Liver (tissue), 10 donors: ENCODE measurements at places on chromosomes 12 and 14.

DNA sequence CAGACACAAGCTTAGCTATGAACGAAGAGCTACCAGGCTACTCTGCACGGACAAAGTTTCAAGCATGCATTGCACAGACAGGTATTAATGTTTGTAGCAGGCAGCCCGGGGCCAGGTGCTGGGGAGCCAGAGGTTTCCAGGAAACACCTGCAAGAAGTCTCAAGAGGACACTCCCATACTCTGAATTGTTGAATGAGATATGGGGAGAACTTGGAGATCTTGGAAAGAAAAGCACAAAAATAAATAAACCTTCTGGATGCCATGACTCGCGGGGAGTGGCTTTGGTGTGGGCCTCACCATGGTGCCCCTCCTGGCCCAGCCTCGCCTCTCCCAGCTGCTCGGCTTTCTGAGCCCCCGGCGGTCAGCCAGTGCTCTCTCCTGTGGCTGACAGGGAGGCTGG, 186.8 kb downstream of the TTC7B start:
- DNase-seq = no peak

- no peak for DNase-seq
These were observed 164.8 kb downstream of the DUSP6 start for GRCh38 chr12:89187507-89187906.

- no peak for DNase-seq
These were observed 26.3 kb downstream of the SLC38A1 start for GRCh38 chr12:46242569-46242968.

GRCh38 chr14:58832095-58832521, 194.3 kb downstream of the DACT1 start:
- no peak for DNase-seq

- no peak for DNase-seq
These were observed 189.7 kb downstream of the ETV6 start for GRCh38 chr12:11839091-11839641.

DNA sequence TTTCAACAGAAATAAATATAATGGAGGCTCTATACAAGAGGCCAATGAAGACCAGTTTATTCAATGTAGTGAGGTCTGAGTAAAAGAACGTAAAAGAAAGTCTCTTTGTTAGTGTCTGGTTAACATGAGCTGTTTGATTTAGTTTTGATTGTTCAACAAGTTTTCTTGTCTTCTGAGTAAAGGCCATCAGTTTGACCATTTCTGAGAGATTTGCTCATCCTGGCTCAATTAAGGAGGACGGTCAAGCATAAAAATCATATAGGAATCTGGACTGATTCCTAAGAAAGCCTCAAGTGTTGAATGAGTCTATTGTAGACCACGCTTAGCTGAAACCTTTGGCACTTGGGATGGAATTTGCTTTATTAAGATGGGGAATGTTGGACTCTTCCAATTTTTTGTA, 32.5 kb upstream of the FGF23 start:
- no peak for DNase-seq

DNA sequence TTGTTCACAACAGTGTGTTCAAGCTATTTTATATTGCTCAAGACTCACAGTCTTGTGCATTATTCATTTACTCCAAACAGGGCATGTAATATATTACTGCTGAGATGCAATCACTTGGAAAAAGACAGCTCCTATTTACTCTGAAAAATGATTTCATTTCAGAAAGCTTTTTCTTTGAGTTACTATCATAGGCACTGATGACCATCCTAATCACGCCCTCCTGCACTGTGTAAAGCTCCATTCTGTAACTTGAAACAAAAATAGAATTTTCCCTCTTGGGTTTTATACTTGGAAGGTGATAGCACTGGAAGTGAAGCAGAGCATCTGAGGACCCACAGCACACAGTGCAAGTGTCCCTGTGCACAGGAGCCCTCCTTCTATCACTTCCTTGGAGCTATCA, 55.6 kb downstream of the RTN1 start:
- no peak for DNase-seq

DNA sequence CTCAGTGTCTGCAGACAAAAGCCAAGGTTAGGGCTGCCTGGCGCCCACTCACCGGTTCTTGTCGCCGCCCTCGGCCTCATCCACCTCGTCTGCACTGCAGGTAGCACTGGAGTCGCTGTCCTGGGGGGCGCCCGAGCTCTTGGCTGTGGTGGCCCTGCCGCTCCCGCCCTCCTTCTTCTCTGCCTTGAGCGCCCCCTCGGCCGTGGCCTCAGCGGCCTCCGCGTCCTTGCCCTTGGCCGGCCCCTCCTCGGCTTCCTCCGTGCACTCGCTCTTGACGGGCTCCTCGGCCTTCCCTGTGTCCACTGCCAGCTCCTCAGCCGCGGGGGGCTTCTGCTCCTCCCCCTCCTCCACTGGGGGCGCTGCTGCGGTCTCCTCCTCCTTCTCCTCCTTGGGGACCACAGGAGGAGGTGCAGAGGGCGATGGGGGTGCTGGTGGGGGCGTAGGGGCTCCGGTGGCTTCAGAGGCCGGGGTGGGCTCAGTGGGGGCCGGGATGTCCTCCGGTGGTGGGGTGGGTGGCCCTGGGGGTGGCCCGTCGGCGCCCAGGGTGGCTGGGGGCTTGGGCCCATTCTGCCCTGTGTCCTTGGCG, 77.2 kb downstream of the RFLNA start:
- no peak for DNase-seq

DNA sequence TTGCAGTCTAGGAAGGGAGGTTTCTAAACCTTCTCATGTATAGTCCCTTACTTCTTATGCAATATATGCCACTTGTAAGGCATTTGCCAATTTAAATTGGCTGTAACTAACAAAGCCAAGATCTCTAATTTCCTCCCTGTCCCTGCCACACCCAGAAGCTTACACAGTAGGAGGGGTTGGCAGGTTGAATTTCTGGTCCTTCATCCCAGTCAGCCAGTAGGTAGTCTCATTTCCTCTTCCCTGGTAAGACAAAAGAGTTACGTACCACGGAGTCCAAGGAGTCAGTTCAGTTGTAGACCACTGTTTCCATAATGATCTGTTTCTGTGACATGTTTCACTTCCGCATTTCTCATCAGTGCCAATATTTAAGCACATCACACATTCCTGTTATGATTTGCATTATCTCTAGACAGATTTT, 47.0 kb upstream of the PLBD1 start:
- no peak for DNase-seq

DNA sequence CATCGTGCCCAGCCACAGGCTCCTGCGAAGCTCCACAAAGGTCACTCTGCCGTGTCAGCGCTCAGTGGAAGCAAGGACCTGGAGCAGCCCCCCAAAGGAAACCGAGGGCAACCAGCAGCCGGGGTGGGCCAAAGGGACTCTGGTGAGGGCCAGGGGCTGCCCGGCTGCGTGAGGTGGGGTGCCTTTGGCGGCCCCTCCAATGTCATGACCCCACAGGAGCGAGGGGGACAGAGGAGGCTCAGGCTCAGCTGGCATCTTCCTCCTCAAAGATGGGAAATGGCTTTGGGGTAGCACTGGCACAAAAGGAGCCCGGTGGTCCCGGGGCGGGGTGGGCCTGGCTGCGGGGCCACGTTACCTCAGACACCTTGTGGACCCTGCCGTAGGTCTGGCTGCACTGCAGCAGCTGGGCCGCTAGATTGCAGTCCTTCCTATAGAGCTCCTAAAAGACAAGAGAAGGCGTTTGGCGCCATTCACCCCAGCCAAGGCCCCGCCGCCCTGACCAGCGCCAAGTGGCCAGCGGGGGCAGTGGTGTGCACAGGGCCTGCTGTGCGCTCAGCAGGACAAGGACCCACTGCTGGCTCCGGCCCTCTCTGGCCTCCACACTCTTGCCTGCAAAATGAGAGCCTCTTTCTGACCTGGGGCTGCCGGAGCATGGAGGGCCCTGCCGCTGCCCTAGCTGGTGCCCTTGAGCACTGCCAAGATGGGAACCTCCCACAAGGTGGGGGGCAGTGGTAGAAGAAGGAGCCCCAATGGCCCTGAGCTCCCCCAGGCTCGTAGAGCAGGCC, 46.9 kb downstream of the BEGAIN start:
- no peak for DNase-seq

- no peak for DNase-seq
These were observed 44.9 kb downstream of the DERA start for GRCh38 chr12:15956010-15956409.

DNA sequence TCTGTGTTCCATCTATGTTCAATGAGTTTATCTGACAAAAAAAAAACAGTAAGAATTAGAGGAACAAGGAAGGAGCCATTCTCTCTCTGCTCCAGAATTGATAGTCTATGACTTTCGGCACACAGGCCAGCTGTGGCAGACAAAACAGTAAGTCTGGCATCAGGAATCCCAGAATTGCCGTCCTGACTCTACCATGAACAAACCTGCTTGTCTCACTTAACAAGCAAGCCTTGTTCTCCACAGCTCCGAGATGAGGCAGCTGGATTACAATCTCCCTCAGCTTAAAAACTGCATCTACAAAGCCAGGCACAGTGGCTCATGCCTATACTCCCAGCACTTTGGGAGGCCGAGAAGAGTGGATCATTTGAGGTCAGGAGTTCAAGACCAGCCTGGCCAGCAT, 153.6 kb upstream of the TMCC3 start:
- no peak for DNase-seq

DNA sequence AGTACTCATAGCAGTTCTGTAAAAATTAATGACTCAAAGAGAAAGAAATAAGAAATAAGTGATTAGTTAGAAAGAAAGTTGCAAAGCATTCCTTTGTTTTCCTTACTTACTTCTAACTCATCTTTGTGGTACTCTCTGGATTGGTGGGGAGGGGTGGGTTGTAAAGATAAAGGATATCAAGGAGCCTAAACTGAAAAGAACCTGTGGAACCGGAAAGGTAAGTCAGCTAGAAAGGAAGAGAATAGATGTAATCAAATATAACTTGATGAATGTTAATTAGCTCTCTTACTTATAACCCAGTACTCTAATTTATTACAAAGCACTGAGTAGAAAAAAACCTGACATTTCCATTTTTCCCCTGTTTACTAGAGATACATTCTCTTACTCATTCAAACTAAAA, 37.5 kb upstream of the KRR1 start:
- DNase-seq = no peak

DNA sequence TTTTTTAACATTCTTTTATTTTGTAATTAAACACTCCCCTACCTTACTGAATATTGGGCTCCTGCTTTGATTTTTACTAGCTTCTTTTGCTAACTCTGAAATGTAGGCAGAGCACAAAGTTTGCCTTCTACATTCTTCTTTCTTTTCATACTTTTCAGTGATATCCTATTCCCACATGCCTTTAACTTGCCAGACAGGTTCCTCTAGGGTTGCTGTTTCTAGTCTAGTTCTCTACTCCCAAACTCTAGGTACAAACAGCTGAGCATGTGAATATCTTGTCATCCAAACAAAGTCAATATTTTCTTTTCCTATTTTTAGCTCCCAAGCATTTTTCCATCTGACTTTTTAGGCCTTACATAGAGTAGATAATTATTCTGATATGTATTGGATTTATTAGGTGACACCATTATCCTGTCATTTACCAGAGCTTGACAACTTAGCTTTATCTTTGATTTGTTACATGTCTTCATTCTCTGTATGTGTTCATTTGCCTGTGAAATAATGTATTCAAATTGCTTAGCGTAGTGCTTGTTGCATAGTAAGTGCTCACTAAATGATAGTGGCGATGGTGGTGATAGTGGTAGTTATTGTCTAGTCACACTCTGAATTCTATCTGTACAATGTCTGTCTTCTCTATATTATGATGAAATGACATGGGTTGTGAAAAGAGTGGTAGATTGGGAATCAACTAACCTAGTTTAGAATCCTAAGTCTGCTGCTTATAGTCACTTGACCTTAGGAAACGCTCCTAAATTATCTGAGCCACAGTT, 73.6 kb upstream of the DNM1L start:
- DNase-seq = no peak

DNA sequence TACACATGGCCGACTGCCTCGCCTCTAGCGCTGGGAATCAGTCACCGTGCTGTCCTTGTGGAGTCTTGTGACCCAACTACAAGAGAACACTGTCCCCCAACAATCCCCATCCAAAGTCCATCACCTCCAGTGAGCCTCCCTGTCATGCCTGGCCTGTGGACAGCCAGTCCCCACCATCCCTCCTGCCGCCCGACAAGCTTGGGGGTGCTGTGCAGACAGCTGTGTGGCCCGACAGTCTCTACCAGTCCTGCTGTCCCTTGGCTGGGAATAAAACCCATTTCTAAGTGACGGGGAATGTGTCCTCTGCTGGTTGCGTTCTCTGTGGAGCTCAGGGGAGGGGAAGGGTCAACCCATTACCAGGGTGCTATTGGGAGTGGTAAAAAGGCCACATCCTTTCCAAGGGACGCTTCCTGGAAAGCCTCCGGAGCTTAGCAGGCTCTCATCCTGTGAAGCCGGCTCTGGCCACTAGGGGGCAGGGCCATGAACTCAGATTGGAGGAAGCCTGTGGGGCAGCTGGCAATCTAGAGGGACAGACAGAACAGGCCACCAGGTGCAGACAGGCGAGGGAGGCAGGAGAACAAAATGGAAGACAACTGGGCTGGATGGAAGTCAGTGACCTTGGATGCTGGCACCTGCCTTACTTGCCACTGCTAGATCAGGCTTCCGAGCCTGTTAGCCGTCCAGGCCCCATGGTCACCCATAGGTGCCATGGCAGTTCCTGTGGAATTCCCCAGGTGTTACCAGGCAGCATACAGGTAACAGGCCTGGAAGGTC, 12.0 kb upstream of the BLTP3B start:
- DNase-seq = peak; percentile 78

GRCh38 chr14:65566820-65567522, 154.4 kb downstream of the FUT8 start:
- no peak for DNase-seq

DNA sequence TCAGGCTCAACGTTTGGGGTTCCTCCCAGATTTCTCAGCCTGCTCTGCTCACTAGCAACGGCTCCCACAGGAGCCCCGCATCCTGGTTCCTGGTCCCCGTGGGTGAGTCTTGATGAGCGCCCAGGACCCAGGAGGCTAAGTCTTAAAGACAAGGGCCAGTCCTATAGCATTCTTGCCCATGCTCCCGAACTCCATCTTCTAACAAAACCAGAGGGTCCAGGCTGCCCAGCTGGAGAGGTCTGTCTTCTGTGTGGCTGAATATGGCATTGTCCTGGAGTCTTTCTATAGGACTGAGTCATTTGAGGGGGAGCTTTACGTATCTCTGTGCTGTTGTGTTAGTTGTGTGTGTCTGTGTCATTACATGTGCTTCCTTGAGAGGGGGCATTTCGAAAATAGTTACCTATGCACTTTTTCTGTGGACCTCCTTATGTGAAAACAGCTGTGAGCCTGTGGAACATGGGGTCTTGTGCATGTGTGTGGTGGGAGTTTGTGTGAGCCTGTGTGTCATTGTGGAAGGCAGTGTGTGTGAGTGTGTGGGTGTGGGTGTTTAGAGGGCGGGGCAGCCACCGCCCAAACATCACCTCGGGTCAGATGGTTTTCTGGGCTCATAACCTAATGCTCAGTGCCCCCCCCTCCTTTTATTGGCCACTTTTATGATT, 9.1 kb upstream of the TBX5 start:
- no peak for DNase-seq

GRCh38 chr14:22456998-22457594, 131.9 kb downstream of the DAD1 start:
- no peak for DNase-seq

- no peak for DNase-seq
These were observed 151.6 kb downstream of the KICS2 start for GRCh38 chr12:64070454-64070853.

GRCh38 chr14:69784942-69785341, 12.1 kb downstream of the SLC10A1 start:
- DNase-seq = no peak

- no peak for DNase-seq
These were observed 115.4 kb downstream of the GLT1D1 start for GRCh38 chr12:128968668-128969067.

- DNase-seq = no peak
These were observed 92.7 kb downstream of the LRRC74A start for GRCh38 chr14:76918782-76919394.
